RPMI8226 (cell line): ENCODE measurements at places on chromosomes 7 and 10.

DNA sequence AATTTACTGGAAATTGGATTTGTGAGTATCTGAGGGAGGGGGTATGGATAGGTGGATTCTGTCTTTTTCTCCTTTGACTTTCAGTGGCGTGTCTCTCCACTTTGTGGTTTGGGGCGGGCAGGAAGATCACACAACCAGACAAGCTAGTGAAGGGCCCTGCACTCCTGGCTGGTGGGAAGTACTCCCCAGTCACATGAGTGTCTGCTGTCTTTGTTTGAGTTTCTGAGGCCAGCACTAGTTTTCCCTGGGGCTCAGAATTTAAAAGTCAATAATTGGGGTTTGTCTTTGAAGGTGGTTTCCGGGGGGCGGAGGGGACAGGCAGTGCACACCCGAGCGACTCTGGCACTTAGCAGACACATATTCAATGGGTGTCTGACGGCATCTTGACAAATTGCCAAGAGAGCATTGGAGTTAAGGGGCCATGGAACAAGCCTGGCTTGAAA lies 120.1 kb downstream of the WDFY4 start:
- DNase-seq: no peak

DNA sequence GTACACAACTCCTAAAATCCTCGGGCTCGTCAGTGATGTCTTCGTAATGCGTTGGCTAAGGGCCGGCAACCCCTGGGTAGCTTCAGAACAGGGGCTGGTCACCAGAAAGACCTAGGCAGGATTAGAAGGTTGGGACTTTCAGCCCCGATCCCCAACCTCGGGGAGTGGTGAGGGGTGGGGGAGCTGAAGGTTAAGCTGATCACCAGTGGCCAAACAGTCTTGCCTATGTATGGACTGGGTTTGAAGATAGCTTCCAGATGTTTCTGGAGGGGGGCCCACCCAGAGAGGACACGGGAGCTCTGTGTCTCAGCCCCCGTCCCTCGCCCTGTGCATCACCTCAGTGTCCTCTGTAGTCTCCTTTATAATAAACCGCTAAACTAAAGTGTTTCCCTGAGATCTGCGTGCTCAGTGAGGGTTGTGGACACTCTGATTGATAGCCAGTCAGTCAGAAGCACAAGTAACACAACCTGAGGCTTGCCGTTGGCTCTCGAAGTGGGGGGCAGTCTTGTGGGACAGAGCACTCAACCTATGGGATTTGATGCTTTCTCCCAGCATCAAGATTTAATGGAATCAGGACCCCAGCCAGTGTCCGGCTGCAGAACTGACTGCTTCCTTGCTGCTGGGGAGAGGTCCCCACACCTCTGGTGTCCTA lies 10.0 kb downstream of the PPP2R2D start:
- DNase-seq: no peak

DNA sequence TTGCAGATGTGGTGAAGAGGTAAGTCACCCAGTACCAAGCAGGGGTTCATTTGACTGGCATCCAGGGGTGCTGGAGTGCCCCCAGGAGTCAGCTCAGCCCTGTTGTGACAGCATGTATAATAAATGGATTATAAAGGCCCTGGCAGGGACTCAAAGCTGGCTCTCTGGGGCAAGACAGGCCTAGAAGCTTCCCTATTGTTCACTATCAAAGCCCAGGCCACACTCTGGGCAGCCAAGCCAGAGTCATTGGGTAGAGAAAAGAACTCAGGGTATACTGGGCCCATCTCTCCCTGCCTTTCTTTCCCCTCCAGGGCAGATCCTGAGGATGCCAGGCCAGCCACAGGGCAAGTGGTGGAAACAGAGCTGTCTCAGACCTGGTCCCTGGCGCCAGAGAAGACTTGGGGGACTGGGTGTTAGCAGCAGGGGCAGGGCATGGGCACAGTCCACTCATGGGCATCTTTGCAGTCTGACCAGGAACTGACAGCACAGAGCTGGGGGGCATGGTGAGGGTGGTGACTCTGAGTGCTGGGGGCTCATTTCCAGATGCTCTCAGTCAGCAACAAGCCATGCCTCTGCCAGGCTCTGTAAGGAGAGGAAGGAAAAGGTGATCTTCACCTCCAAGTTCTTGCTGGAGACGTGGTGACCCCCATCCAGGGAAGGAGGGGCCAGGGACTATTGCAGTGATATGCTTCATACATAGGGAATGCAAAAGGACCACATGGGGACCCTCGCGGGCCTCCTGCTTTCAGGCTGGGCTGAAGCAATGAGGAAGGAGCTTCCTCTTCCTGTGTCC lies 11.7 kb downstream of the RBP3 start:
- no peak for DNase-seq

- DNase-seq: peak; percentile 47
These were observed 9.3 kb upstream of the UNCX start for GRCh38 chr7:1223196-1223981.

DNA sequence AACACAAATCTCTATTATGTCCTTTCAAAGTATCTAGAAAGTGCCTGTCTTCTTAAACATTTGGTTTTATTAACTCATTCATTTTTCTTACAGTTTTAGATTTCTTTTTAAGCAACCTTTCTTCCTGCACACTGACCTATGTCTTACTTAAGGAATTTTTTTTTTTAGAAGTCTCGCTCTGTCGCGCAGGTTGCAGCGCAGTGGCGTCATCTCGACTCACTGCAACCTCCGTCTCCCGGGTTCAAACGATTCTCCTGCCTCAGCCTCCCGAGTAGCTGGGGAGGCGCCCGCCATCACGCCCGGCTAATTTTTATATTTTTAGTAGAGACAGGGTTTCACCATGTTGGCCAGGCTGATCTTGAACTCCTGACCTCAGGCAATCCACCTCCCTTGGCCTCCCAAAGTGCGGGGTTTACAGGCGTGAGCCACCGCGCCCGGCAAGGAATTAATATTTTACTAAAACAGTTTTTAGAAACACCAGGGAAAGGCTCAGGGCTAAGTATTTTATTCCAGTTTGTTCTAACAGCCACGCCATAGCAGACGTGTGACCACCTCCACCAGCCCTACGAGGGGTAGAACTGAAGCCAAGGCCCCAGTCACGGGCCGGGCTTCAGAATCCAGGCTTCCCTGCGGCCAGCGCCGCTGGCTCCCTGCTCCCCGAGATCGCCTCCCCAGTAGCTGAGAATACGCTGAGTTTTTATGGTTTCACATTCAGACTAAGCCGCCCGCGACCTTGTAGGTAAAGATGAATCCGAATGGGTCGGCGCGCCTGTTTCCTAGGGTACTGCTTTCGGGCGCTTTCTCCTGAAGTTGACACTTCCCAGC lies 941 bp upstream of the LUC7L2 start:
- peak; percentile 51 for DNase-seq

DNA sequence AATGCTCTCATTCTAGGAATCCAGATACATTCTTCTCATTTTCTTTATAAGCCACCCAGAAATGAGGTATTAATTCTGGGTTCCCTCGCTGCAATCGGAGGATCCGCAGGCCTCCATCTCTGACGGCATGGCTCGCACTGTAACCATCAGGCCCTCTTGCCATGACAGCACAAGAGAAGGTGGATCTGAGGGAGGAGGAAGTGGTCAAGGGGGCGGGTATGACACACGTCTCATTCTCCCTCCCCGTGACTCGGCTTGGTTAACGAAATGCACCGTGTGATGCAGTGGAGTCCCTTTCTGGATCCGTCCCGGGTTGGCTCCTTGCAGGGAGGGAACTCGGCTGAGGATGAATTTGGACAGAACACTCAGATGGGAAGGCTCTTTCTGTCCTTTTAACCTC lies 280.2 kb downstream of the TCERG1L start:
- no peak for DNase-seq
